ENCODE measurements at places on chromosomes 7 and 10.

DNA sequence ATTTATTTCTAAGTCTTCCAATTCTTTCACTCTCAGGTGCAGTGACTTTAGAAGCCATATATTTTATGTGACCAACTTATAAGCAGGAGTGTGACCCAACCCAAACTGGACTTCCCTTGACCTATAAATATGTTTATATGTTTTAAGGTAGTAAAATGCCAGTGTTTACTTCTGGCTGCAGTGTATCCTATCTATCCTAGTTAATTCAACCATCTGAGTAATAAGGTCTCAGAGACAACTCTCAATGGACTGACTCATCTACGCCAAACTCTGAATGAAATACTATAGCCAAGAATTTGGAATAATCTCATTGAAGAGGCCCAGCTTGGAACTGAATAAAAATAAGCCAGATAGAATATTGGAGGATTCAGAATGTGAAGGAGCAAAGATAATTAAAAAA lies 544.5 kb upstream of the SORCS1 start:
- DNase-seq, result no peak

DNA sequence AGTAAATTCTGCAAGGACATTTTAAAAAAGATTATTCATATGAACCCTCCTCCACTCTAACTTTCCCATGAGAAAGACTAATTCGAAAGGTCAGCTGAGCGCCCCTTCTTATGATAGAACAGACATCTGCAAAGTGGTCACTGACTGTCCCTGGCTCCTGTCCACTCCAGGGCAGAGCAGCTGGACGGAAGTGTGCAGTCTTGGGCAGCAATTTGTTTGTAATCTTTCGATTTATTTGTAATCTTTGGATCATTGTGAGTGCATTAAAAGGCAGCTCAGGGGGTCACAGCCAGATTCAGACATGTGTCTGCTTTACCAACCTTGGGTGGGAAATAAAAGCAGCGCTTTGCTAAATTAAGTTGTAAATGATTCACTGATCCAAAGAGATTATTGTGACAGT lies 158.8 kb upstream of the ADARB2 start:
- no peak for DNase-seq

DNA sequence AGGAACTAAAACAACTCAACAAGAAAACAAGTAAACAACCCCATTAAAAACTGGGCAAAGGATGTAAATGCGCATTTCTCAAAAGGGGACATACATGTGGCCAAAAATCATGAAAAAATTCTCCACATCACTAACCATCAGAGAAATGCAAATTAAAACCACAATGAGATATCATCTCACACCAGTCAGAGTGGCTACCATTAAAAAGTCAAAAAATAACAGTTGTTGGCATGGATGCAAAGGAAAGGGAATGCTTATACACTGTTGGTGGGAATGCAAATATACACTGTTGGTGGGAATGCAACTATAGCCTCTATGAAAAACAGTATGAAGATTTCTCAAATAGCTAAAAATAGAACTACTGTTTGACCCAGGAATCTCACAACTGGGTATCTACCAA lies 60.0 kb upstream of the LANCL2 start:
- DNase-seq, result no peak

GRCh38 chr7:110105840-110106239 lies 985.1 kb upstream of the LRRN3 start:
- no peak for DNase-seq

DNA sequence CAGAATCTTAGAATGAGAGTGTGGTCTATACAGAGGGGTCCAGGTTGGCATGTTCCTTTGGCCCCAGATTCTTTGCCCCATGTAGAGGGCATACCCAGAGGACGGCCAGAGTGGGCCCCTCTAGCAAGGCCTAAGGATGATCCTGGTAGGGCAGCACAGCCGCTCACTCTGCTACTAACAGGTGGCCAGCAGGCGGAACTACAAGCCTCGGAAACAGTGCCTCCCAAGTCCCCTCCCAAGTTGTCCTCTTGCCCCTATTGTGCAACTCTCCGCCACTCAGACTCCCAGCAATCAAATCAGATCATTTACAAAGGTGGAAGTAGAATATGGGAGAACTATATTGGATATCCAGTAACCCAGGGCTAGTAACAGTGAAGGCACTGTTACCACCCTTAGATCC lies 107.4 kb downstream of the STRA8 start:
- no peak for DNase-seq

DNA sequence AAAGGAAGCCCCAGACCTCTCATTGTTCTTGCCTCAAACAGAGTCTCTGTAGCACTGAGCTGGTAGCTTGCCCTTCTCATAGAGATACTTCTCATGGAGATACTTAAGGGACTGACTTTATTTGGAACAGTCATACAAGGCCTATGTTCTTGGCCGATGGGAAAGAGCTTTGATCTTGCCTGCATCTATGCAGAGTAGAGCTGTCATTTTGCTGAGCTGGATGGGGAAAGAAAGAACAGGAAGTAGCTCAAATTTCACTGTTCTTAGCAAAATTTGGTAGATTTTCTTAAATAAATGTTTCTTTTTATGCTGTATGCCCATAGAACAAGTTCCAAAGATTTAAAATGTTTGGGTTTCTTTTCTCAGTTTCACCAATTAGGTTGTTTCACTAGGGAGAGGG lies 119.3 kb upstream of the SEC61G start:
- DNase-seq, result no peak

DNA sequence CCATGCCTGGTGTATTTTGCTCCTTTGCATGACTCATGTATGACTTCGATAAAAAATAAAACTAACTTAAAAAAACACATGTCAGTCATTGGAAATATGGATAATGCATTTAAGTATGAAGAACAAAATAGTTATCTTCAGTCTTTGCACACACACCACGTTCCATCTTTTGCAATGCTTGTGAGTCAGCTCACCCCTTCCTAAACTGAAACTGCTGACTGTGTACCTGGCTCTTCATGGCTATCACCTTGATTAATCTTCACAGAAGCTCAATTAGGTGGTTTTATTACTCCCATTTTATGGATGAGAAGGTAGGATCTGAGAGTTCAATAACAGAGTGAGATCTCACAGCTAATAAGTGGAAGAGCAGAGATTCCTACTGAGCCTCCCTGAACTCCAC lies 79.5 kb downstream of the CARD11 start:
- no peak for DNase-seq

DNA sequence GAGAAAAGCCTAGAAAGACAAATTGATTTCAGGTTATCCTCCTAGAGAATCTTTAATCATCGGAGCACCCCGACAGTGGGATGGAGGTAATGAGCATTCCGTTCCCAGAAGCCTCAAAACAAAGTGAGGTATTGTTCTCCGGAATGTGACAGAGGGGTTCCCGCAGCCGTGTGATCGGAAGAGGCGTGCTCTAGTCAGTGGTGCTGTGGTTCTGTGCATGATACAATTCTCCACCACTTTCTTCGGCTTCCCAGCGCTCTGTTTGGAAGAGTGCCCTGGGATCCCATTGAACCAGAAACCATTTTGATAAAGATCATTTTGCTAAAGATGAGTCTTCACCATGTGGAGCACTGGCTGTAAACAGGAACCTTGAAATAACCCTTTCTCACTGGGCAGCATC lies 434.6 kb downstream of the PAXIP1 start:
- no peak for DNase-seq

- no peak for DNase-seq
Measured at GRCh38 chr7:28779954-28780353, 178.2 kb downstream of the TRIL start.

GRCh38 chr7:70886547-70886946 lies 245.4 kb upstream of the GALNT17 start:
- DNase-seq, result no peak

DNA sequence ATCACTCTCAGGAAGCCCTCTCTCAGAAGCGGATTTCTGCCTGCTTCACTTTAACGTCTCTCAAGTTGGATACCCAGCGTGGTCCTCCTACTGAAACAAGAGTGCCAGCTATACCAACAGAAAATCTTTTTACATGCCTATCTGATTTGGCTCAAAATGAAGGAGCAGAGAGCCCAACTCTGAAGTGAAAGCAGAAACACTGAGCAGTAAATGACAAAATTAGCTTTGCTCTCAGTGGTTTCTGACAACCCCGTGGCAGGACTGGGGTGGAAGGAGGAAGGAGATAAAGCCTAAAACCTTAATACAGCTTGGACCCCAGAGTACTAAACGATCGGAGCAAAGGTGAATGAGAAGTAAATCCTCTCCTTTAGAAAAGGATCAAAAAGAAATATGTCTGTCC lies 25.1 kb upstream of the GPR37 start:
- DNase-seq, result no peak

- DNase-seq, result no peak
Measured at GRCh38 chr10:24394461-24395190, 185.7 kb downstream of the KIAA1217 start.

GRCh38 chr10:1401071-1401965 lies 336.0 kb downstream of the ADARB2 start:
- no peak for DNase-seq

- DNase-seq, result no peak
Measured at GRCh38 chr10:35126062-35126529, 550 bp upstream of the CREM start.

GRCh38 chr10:22476601-22477321 lies 131.5 kb downstream of the SPAG6 start:
- no peak for DNase-seq

- DNase-seq, result no peak
Measured at GRCh38 chr10:49292565-49293207, 6.3 kb upstream of the C10orf71 start.

GRCh38 chr7:111115966-111116365 lies 25.0 kb downstream of the LRRN3 start:
- no peak for DNase-seq

DNA sequence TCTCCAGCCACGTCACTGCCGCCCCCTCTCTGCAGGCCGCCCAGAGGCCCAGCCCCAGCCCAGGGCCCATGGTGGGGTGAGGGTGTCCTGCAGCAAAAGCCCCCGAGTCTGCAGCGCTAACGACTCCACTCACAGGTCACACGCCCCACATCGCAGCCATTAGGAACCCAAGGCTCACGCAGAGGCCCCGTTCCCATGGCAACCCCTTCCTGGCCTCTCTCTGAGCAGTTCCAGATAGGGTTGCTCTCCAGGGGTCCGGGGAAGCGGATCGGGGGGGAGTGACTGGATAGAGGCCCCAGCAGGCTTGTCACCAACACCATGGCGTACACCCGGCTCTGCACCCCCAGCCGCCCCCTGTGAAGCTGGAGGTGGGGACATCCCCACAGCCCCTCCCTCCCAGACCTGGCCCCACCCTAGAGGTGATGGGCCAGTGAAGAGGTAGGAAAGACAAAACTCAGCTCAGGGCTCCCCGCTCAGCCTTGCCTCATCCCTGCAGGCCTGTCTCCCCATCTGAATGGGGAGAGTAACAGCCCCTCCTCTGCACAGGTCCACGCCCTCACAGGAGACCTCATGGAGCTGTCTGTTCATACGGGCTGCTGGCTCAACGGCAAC lies 41.2 kb downstream of the TNRC18 start:
- no peak for DNase-seq

GRCh38 chr7:24896031-24896501 lies 83.9 kb downstream of the OSBPL3 start:
- no peak for DNase-seq

GRCh38 chr10:48464871-48465736 lies 139.8 kb downstream of the ARHGAP22 start:
- DNase-seq, result no peak

DNA sequence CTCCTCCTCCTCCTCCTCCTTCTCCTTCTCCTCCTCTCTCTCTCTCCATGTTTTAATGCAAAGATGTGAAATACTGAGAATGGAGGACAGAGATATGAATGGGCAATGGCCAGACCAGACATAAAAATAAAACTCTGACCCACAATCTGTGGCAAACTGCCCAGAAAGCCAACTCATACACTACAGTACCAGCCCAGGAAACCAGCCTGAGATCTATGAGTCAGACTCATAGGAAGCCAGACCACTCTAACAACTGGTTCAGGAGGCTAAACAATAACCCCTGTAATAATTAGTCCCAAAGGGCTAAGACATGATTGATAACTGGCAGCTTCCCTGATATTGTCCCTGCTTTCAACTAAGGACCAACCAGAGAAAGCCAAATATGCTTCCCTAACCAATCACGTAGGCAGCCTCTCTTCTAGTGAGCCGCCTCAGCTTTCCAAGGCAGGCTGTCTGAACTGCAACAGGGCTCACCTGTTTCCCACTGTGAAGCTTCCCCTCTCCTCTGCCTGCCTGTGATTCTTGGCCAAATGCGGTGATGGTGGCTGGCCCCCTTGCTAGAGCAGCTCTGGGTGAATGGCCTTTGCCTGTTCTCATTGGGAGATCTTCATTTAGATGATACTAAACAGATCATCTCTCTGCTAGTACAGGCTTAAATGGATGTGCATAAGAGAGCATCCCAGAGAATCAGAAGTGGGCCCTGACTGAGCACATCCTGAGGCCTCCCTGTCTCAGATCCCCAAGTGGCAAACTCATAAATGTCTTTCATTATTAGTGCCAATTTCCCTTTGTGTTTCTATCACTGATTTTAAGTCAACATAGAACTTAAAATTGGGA lies 817.6 kb downstream of the TNS3 start:
- DNase-seq, result peak; percentile 93

GRCh38 chr7:100884736-100885439 lies 4.6 kb downstream of the UFSP1 start:
- DNase-seq, result no peak

DNA sequence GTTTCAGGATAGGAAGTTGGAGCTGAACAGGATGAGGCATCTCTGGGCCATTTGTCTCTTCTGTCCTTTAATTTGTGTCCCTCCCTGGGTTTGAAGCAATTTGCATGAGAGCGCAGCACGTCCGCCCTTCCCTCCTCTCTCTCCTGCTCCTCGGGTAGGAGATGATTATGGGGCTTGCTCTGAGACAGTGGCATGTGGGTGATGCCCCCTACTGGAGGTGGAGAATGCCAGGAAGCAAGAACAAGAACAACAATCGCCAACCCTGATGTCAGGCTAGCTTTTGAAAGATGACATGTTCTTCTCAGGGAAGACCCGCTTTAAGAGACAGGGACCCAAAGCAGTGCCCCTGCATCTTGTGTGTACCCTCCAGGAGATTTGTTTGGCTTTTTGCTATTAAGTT lies 63.9 kb upstream of the LOXL4 start:
- no peak for DNase-seq

- DNase-seq, result no peak
Measured at GRCh38 chr10:121324678-121325213, 273.5 kb downstream of the FGFR2 start.

DNA sequence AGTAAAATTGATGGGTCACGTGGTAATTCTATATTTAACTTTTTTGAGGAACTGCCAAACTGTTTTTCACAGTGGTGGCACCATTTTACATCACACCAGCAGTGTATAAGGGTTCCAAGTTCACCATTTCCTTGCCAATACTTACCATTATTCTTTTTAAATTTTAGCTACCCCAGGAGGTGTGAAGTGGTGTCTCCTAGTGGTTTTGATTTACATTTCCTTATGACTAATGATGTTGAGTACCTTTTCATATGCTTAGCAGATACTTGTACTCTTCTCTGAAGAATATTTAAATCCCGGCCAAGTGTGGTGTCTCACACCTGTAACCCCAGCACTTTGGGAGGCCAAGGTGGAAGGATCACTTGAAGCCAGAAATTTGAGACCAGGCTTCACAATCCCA lies 28.5 kb downstream of the FHIP2A start:
- DNase-seq, result no peak

All from Panc1 (cell line).